ENCODE measurements at places on chromosomes 5 and 9. TPM values are rescaled to one million over a fixed set of nuclear protein-coding genes. Genes with fewer than 3 reads are reported as not detected.

CD74 gene
- not detected for total RNA-seq

FOXD4 gene
- total RNA-seq = 0.34 TPM

BTNL3 gene
- total RNA-seq = not detected

OR2K2 gene
- not detected for total RNA-seq

CSF2 gene
- 0.36 TPM for total RNA-seq

TGFBR1 gene
- 61.1 TPM for total RNA-seq

PCDHAC1 gene
- total RNA-seq = 2.1 TPM

EFNA5 gene
- 26.7 TPM for total RNA-seq

VAV2 gene
- total RNA-seq = 50.4 TPM

ELAVL2 gene
- total RNA-seq = not detected

SPATA31D4 gene
- not detected for total RNA-seq

GOLPH3 gene
- total RNA-seq = 75.8 TPM

ZNF484 gene
- total RNA-seq = 3.4 TPM

FGFR4 gene
- total RNA-seq = 25.5 TPM

CYFIP2 gene
- 21.5 TPM for total RNA-seq

CBY3 gene
- total RNA-seq = not detected

ZNF879 gene
- 0.65 TPM for total RNA-seq

CKMT2 gene
- not detected for total RNA-seq

TNFSF15 gene
- 0.16 TPM for total RNA-seq

SEMA6A gene
- not detected for total RNA-seq

GAS1 gene
- total RNA-seq = 0.22 TPM

KCNIP1 gene
- total RNA-seq = not detected

PCDHA9 gene
- not detected for total RNA-seq

SPINK6 gene
- total RNA-seq = not detected

ARL14EPL gene
- total RNA-seq = not detected

OR5C1 gene
- total RNA-seq = not detected

IFNA21 gene
- not detected for total RNA-seq

ANKRD55 gene
- not detected for total RNA-seq

TMEFF1 gene
- 1.2 TPM for total RNA-seq

NTRK2 gene
- total RNA-seq = 0.04 TPM

C9orf50 gene
- total RNA-seq = not detected

CATSPER3 gene
- total RNA-seq = 0.40 TPM

PCDHGA6 gene
- 0.29 TPM for total RNA-seq

HMGCR gene
- total RNA-seq = 26.8 TPM

SAXO1 gene
- not detected for total RNA-seq

MACIR gene
- total RNA-seq = 19.8 TPM

Measured in A549 treated with ZK216348 at 1 μM for 4 hours (cell line).